ENCODE measurements at places on chromosomes 2 and 18. TPM values are rescaled to one million over a fixed set of nuclear protein-coding genes. Genes with fewer than 3 reads are reported as not detected.

The ORC4 gene
- 53.0 TPM for total RNA-seq

DNA sequence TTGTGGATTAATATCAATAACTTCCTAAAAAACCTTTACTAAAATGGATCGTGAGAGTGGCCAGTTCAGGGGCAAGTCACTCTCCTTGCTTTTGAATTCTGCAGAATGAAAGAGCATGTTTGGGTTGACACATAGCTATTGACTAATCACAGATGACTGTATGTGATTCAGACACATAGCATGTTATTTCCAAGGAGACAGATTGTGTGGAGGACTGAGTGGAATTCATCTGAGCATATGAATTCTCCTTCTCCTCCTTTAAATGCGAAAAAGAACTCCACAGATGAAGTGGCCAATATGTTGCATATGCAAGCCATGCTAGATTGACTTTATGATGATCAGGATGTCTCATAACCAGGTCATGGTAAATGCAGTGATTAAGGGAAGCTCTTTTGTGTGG, 249.4 kb upstream of the FAM98A start:
- no peak for DNase-seq

The HOXD13 gene
- not detected for total RNA-seq

- no peak for DNase-seq
These were observed 117.9 kb upstream of the ZBTB14 start for GRCh38 chr18:5413447-5413846.

- DNase-seq, result no peak
These were observed 43.4 kb downstream of the UPP2 start for GRCh38 chr2:158144914-158145625.

DNA sequence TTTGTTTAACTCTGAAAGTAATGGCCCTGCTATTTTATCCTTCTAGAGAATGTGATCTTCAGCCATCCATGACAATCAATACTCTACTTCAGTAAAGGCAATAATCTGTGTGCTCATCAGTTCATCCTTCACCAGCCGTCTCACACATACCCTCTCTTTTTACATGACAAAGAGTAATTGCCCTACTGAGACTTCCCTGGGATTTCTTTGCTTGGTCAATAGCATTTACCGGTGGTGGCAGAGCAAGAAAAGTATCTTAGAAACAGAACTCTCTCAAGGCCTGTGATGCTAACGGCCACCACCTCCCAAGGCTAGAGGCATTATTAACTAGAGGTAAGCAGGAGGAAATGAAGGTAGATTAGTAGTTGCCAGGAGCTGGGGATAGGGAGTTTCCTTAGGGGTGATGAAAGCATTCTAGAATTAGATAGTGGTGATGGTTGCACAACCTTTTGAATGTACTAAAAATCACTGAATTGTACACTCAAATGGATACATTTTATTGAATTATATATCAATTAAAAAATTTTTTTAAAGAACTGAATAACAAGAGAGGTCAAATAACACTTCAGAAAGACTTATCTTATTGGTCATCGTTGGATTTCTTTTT, 57.9 kb upstream of the EPC2 start:
- DNase-seq, result no peak

DNA sequence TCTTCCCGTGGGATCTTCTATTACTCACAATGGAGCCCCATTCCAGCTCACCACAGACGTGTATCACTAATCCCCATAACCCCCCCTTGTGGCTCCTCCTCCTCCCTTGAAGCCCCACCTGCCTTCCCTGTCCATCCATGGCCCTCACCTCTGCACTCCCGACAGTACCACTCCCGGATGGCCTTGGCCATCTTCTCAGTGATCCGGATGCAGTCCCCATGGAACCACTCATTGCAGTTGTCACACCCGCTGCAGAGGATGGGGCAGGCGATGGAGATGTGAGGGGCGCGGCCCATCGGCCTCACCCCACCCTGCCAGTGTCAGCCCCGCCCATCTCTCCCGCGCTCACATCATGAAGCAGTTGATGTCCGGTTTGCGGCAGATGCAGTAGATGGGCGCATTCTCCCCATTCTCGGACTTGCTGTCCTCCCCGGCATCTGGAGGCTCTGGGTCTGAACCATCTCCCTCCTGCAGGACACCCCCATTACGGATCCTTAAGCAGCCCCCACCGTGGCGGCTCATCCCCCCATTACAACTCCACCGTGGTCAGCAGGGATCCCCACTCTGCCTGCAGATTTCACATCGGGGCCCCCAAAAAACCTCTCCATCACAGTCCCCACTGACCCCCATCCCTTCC, 983 bp downstream of the CXXC1 start:
- DNase-seq, result peak; percentile 66

The CYBRD1 gene
- 90.8 TPM for total RNA-seq

DNA sequence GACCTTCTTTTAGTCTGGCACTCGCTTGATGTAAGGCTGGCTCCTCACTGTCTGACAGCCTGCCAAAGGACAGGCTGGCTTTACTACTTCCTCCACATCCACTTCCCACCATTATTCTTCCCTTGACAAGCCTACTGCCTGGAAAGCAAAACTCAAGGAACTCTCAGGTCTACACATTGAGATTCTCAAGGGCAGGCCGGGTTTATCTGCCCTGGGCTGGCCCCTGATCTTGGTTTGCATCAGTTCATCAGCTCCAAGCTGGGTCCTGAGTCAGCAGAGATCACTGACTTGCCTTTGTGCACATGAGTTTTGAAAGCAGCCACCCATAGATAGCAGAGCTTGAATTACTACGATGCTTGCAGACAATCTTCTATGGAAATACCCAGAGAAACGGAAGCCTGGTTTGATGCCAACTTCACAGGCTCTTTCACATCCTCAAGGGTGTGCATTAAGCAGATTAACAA, 53.9 kb downstream of the KCTD18 start:
- peak; percentile 57 for DNase-seq
